ENCODE measurements at places on chromosomes 1 and 21.

GRCh38 chr1:154912755-154913154, 23.8 kb downstream of the PMVK start:
- no peak for DNase-seq

GRCh38 chr1:30043731-30044408, 679.5 kb downstream of the MATN1 start:
- DNase-seq: no peak

GRCh38 chr1:64042331-64043100, 160.9 kb upstream of the UBE2U start:
- DNase-seq: peak; percentile 99

DNA sequence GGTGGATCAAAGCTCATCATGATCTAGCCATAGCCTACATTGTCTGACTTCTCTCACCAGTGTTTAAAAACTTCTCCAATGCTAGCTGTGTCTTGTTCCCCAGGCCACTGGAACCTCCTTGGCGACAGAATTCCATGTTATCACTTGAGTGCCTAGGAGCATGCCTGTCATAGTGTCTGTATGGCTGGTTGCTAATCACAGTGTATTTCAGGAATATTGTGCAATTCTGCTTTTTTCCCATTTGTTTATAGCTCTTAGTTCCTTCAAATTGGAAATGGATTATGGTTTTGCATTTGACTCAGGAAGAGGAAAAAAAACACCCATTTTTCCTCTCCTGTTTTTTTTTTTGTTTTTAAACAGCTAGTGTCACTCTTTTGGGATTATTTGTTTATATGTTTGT, 25.5 kb downstream of the ROR1 start:
- DNase-seq: no peak

DNA sequence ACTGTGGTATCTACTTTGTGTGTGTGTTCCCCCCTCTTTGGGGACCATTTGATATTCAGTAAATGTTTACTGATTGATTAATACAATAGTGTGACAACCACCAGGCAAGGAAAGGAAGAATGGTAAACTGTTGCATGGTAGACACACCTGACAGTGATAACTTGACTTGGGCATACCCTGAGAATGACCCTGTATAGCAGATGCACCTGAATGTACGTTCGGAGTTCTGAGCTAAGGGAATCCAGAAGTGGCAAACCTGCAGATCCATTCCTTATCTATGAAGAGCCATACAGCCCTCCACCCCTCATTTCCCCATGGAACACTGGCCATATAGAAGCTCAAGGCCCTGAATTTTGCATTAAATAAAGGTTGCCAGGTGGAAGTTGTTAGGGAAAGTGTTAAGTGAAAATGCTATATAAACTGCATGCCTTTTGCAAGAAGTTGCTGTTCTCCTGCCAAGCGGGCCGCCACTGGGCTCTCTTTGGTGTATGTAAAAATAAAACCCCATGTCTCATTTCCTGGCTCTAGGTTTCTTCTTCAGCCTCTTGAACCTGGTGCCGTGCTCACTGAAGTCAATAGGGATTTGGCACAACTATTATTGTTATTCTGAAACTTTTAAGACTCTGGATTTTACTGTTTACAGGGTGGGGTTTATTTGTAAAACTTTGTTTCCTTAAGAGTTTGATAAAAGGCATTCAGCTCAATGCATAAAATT, 32.6 kb upstream of the DENND1B start:
- no peak for DNase-seq

DNA sequence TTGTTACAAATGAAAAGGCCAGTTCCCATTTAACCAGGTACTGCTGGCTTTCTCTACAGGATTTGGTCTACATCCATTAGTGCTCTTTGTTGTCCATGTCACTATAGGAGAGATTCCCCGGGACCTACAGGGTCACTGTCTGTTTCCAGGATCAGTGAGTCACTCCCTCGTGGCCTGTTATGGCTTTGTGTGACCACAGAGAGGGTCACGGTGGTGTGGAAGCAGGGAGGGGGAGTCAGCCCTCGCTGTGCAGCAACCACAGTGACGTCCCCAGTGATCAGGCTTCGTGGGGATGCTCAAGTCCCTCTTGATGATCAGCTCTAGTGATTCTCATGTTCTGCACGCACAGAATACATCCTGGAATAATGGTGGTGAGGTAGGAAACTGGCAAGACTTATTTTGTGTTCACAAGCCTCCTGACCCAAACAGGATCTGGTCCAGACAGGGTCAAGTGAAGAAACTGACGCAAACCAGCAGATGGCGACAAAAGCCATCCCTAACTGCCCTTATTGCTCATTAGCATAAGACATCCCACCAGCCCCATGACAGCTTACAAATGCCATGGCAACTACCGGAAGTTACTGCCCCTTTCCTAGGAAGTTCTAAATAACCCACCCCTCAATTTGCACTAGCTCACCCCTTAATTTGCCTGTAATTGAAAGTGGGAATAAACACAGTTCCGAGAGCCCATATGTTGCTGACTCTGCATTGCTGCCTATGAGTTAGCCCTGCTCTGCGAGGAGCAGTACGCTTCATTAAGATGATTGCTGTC, 98.5 kb downstream of the DISC1 start:
- DNase-seq: peak; percentile 4

DNA sequence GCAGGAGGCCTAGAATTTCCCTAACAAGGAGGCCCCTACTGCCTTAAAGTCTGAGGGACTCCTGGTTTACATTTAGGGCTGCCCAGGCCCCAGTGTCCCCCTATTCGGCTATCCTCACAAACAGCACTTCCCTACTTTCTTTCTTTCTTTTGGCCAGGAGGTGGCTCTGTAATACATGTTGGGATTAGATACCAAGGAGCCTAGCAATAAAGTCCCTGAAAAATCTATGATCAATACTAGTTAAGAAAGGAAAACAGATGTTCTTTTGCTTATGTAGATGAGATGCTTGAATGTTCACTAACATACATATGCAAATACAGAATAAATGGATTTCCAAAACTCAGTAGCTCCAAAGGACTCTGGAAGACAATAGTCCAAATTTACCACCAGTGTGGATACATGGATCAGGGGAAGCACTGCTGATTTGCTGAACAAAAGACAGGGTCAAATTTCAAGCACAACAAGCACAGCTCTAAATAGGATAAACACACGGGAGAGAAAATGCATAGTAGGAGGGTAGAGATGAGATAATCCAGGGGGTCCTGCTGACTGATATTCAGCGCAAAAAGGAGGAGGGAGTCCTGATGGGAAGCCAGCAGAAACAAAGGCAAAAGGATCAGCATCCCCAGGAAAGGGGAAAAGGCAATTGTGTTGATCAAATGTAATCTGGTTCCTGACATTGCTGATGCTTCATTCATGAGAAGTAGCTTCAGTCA, 240.0 kb downstream of the NUF2 start:
- no peak for DNase-seq

DNA sequence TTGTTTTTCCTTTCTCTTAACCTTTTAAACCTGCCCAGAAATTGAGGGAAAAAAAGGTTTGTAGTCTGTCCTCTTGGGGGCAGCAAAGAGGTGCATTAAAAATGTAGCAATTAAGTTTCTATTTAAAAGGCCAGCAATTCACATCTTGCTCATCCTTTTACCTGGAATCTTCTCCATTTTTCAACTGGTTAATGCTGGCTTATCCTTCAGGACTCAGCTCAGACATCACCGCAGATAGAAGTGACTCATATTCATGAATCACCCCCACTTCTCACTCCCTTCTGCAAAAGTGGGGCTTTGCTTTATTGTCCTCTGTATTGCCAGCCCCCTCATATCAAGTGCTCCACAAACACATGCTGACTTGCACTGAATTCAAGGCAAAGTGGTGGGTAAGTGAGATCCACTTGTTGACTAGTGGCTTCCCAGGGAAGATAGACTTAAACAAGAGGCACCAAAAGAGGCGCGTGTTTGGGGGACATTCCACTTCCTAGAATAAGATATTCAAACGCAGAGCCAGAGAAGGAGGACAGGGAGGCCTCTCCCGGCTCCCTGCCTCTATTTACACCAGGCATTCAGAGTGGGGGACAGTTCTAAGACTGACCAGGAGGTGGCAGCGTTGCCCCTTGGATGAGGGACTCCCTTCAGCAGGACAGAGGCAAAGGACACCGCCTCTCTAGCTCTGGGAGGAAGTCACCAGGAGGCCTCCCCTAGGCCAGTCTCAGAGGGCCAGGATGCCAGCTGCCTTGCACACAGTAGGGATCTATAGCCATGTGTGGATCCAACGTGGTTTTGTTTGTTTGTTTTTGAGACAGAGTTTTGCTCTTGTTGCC, 23.2 kb upstream of the ZNF648 start:
- peak; percentile 18 for DNase-seq

DNA sequence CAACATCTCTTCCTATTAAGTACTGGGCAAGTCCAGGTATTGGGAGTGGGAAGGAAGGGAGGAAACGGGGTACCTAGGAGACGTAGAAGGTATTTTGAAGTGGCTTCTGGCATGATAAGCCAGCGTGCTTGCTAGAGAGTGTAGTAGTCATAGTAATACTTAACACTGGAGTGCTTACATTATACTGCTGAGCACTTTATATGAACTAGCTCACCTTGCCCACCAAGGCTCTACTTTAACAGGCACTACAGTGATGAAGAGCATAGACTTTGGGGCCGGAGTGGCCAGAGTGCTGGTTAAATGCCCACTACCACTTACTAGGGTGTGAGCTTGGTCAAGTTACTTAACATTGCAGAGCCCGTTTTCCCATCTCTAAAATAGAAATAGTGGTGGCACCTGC, 61.7 kb downstream of the ACP6 start:
- DNase-seq: no peak

GRCh38 chr1:195495720-195496635, 1112.3 kb downstream of the KCNT2 start:
- DNase-seq: no peak

- DNase-seq: no peak
Measured at GRCh38 chr1:25773441-25774125, 26.4 kb upstream of the SELENON start.

- peak; percentile 96 for DNase-seq
Measured at GRCh38 chr1:99662539-99663080, 16.7 kb downstream of the PALMD start.

DNA sequence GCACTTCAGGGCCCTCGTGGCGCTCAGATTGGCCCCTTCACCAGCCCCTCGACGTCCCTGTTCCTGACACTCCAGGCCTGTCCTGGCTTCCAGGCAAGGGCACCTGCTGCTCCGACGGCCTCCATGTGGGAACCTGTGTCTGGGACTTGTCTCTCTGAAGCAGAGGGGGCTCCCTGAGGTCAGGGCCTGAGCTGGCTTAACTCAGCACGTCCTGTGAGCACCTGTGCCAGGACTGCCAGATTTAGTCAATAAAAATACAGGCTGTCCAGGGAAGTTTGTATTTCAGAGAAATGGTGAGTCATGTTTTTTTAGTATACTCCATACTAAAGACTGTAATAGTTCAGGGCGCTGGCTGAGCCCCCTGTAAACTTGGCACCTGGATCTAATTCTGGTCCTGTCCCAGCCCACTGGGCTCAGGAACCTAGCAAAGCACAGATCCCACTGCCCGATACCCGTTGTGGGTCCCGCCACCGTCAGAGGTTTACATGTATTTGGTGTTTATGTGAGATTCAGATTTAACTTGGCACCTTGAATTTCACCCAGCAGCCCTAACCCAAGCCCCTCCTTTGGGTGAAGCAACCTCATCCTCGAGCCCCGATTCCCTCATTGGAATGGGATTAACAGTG, 109.9 kb upstream of the IFFO2 start:
- no peak for DNase-seq

- no peak for DNase-seq
Measured at GRCh38 chr1:204136814-204137213, 15.0 kb downstream of the ETNK2 start.

DNA sequence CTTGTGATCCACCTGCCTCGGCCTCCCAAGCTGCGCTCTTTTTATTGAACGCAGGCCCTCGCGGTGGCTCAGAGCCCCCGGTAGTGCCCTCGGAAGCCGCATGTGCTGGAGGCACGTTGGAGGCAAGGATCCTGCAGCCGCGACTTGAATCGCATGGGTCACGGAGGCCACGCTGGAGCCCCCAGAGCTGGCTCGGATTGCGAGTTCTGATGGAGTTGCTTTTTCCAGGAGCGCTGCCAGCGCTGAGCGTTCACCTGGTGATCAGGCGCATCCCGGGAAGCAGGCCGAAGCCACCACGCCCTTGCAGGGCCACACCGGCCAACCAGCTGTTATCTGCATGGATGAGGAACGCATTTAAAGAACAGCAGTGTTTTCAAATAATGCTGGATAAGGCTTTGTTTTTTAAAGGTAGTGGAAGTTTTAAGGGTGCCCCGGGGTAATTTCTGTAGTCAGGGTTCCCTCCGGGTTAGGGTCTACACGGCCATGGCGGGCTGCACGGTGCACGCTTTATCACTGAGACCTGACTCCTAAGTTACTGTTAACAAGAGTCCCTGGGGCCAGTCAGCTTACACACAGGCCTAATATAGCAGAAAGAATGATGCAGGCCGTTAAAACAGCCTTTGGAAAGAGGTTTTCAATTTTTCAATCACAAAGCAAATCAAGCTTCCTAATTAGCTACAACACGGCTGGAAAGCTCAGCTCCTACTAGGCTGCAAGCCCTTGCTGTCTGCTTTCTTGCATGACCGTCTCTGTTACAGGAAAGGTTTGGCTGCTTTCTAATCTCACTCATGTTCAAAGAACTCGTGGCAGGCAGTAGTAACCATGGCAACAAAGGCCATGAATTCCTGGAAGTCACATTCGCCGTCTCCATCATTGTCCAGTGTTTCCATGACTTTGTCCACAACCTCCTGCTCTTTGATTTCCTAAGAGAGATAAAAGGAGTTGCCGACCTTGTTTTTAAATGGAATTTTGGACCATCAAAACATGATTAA, 6.0 kb downstream of the S100B start:
- peak; percentile 33 for DNase-seq

GRCh38 chr1:116807394-116808199, 53.4 kb downstream of the CD2 start:
- no peak for DNase-seq

Data from skeletal muscle cell (primary cell).